ENCODE measurements at places on chromosomes 12 and 14. TPM values are rescaled to one million over a fixed set of nuclear protein-coding genes. Genes with fewer than 3 reads are reported as not detected.

Gene CCDC184
- total RNA-seq: 0.11 TPM

Gene RECQL
- 42.9 TPM for total RNA-seq

Gene SLC7A7
- total RNA-seq: 3.1 TPM

Gene THAP2
- total RNA-seq: 2.5 TPM

Gene MFAP5
- 0.26 TPM for total RNA-seq

Gene RIMKLB
- total RNA-seq: 80.2 TPM

Gene LRRC74A
- total RNA-seq: not detected

DNA sequence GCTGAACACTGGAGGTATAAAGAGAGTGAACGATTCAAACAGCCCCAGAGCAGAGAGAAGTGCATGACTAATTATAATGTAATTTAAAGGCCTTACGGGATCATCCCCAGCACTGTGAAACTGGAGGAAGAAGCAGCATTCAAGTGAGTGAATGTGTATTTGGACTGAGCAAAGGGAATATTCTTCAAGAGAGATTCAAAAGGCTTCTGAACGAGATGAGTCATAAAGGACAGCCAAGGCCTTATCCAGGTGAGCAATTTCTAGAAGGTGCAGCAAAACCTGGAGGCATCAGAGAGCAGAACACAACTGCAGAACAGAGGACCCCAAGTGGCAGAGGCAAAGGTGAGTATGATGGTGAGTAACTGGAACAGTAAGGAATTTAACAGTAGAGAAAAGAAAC is 127.2 kb downstream of the BCAT1 start:
- no peak for DNase-seq

- no peak for DNase-seq
Measured at GRCh38 chr14:20667957-20668356, 16.4 kb upstream of the RNASE4 start.

DNA sequence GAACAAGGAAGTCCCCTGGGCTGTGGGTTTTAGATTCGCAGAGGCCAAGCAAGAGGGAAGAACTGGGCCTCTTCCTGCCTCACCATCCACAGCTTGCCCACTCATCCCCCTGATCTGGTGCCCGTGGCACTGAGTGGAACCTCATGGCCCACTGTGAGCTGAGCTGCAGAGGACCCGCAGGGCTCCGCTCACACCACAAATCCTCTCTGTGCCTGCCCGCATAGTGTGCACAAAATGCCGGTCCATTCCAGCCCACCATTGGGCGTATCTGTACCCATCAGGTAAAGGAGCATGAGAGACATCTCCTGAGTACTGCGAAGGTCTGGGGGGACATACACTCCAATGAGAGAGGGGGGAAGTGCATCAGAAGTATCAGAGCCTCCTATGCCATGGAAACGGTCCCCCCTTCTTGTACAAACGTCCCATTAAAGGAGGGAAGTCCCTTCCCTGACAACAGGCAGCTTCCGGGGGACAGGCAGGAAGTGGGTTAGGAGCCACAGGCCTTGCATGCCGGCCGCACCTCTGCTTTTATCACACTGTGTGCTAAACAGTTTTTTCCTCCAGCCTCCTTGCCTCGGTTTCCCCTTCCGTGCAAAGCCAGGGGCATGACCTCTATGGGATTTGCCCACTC is 309.4 kb upstream of the DIO3 start:
- no peak for DNase-seq

GRCh38 chr14:81093651-81094050 is 127.1 kb downstream of the GTF2A1 start:
- no peak for DNase-seq

DNA sequence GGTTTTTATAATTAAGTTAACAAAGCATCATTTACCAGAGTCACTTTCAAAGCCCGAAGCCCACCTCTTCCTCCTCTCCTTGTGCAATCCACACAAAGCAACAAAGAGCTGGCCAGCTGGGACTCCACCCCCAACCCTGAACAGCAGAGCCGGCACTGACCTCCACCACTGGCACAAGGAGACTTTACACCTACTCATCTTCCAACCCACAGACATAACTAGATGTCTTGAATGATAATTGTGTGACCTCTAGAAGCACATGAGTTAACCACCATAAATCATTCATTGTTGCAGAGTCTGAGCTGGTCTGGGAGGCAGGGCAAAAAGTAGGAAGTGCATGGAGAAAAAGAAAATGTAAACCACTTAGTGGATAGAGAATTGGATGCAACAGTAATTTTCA is 72.2 kb downstream of the ST8SIA1 start:
- DNase-seq: peak; percentile 51

GRCh38 chr12:110245369-110245772 is 35.7 kb upstream of the ATP2A2 start:
- peak; percentile 78 for DNase-seq

- peak; percentile 12 for DNase-seq
Measured at GRCh38 chr14:104499784-104500760, 79.5 kb upstream of the C14orf180 start.

DNA sequence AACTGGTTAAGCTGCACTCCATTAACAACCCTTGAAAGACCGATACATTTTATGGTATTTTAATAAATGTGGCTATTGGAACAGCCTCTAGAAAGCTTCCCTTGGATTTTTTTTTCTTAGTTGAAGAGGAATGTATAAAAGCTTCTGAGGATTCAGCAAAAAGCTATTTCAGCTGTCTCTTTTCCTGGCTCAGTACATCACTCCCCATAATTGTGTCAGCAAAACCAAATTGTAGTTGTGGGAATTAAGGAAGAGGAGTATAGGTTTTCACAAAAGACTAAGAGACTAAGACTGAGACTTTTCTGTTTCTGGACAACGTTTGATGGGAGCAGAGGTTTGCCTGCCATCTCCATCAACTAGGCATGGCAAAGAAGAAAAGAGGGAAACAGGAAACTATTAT is 106.5 kb downstream of the C12orf50 start:
- no peak for DNase-seq

DNA sequence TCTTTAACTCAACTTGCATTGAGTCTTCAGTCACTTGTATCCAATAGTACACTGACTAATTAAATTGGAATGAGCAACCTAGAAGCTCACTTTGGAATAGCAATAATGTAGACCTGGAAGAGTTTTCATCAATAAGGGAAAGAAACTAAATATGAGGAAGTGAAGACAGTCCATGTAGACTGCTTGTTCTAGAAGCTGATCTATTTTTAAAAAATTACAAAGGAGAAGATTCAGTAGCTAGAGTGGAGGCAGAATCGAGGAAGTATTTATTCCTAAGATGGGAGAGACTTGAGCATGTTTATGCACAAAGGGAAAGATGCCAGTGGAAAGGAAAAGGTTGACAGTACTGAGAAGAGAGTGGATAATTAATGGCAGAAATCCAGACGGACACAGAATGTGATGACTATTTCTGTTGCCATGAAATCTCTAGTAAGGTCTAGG is 156.3 kb upstream of the PDE3A start:
- DNase-seq: no peak

- DNase-seq: peak; percentile 71
Measured at GRCh38 chr14:51780006-51780692, 80.3 kb upstream of the GNG2 start.

GRCh38 chr12:3493043-3493858 is 2.2 kb downstream of the PRMT8 start:
- peak; percentile 54 for DNase-seq

DNA sequence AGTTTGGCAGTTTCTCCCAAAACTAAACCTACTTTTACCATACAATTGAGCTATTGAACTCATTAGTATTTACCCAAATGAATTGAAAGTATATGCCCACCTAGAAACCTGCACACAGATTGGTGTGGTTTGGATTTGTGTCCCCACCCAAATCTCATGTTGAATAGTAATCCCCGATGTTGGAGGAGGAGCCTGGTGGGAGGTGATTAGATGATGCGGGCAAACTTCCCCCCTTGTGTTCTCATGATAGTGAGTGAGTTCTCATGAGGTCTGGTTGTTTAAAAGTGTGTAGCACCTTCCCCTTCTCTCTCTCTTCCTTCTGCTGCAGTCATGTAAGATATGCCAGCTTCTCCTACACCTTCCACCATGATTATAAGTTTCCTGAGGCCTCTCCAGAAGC is 4.0 kb upstream of the KRT6C start:
- no peak for DNase-seq

- DNase-seq: no peak
Measured at GRCh38 chr14:39322807-39323206, 89.1 kb downstream of the MIA2 start.

- DNase-seq: no peak
Measured at GRCh38 chr14:104087505-104087904, 2.0 kb downstream of the ASPG start.

DNA sequence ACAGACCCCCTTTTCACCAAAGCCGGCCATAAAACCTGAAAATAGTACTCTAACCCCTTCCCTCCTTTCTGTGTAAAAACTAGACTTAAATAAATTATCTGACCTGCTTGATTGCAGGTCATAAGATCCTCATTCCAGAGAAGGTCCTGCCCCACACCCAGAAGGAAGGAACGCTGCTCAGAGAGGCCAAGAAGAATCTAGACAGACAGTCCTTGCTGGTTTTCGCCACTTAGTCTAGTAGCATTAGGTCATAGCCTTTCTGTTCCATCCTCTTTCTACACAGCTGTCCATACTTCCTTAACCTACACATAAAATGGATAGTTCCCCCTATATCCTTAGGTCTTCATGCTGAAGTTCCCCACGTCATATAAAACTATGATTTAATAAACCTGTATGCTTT is 83.7 kb upstream of the IGF1 start:
- no peak for DNase-seq

- DNase-seq: no peak
Measured at GRCh38 chr12:45191239-45191638, 24.7 kb upstream of the ANO6 start.

GRCh38 chr12:124646385-124647230 is 79.2 kb upstream of the NCOR2 start:
- DNase-seq: no peak

DNA sequence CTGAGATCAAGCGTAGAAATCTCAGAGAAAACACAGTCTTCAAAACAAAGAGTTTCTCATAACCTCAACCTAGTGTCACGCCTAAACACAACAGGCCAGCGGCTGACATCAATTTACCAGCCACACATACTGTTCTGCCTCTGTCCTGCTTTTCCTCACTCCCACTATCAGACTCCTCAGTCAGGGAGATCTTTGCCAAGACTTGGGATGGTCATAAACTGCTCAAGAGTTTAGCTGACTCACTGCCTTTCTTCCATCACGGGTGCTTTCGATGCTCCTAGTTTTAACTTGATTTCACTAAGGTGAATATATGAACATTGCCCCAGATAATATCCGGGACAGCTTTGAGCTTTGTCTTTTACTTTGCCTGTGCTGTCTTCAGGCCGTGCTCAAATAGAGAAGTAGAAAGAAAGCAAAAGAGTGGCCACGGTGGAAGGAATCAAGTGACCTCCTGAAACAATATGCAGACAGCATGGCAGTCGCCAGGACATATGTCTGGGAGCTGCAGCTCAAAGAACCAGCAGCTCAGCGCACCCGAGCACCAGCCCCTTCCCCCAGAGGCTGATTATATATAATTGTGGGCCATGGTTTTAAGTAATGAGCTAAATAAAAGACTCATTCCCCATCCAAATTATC is 12.1 kb downstream of the MDM1 start:
- no peak for DNase-seq

- DNase-seq: no peak
Measured at GRCh38 chr12:70042675-70043074, 200.6 kb upstream of the CNOT2 start.

DNA sequence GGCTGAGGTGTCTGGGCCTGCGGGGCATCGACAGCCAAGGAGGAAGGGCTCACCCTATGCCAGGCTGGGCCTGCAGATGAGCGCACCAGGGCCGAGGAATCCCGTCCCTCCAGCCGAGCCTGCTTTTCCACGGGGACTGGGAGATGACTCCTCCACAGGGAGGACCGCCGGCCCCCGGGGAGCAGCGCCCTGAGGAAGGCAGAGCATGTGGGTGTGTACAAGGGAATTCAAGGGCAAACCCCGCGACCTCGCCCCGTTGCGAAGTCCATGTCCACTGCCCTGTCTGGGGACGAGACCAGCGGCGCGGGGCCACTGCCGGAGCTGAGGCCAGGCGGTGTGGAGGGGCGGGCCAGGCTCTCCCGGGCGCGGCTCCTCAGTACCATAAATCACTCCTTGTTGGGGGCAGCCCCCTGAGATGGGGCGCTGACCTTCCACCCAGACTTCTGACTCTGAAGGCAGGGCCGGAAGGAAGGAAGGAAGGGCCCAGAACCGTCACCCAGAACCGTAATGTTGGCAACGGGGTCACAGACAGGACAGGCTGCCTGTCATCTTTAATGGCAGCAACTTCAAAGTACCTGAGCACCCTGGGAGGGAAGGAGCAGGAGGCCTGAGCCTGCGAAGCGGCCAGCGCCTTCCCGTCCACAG is 52.5 kb downstream of the RNF34 start:
- no peak for DNase-seq

GRCh38 chr14:36346052-36346451 is 25.6 kb upstream of the MBIP start:
- no peak for DNase-seq

- DNase-seq: no peak
Measured at GRCh38 chr14:76328457-76329137, 47.3 kb upstream of the ESRRB start.

DNA sequence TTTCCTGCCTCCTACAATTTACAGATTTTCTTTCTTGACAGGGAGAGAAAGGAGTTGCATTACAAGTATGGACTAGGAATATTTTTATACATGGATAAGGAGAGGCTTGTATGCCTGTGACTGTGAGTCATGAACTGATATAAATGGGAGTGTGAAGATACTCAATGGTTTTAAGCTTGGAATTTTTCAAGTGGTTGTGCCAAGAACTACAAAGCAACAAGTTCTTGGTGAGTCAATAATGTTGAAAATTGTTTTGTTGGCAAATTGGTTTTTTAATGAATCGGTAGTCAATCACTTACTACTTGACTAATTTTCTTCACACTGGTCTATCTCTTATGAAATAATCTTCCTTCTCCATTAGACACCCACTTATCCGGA is 58.9 kb upstream of the HMGA2 start:
- no peak for DNase-seq

- DNase-seq: peak; percentile 87
Measured at GRCh38 chr12:52692254-52692653, 11.1 kb downstream of the KRT77 start.

GRCh38 chr12:64598831-64599230 is 11.5 kb upstream of the RASSF3 start:
- no peak for DNase-seq

GRCh38 chr12:106138633-106139421 is at the start of gene NUAK1:
TSS of gene NUAK1 (minus strand) at chr12:106138954. CDS start at chr12:106138653, 301 bp downstream.
- DNase-seq: peak; percentile 79

- no peak for DNase-seq
Measured at GRCh38 chr12:106181401-106182114, 42.8 kb upstream of the NUAK1 start.

GRCh38 chr12:793711-794110 is 41.3 kb downstream of the WNK1 start:
- DNase-seq: no peak

DNA sequence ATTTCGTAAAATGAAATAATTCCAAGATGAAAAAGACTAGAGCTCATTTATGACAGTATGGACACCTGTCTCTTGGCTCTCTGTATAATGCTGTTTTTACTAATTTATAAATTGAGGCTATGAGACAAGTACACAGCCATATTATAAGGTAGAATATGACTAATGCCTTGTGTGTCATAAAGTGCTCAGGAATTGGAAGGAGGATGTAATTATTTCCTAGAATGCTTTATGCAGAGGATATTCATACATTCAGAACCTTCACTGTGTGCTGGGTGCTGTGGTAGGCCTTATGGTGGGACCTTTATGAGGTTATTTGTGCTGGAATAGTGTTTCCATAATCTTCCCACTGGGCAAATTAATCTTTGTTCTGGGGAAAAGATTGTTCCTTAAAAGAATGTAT is 13.3 kb downstream of the PCNX1 start:
- DNase-seq: no peak

Measured in H9 (cell line).